ENCODE measurements at places on chromosomes 7 and 10. TPM values are rescaled to one million over a fixed set of nuclear protein-coding genes. Genes with fewer than 3 reads are reported as not detected.

Gene LBX1
- total RNA-seq: not detected

- DNase-seq: no peak
These were observed 42.1 kb downstream of the ST8SIA6 start for GRCh38 chr10:17412323-17412722.

DNA sequence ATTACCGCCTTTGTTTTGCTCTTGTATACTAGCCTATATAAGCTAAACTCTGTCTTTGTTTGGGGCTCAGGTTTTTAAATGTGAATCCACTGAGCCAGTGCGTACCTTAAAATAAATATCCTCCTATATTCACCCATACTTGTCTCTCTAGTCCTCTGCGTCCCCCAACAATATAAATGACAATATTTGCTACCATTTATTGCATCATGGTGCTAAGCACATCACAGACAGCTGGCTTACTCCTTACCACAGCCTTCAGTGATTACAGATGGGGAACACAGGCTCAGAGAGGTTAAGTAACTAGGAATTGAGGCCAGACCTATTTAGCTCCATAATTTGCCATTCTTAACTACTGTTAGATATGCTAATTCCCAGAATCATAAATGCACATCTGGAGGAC lies 3.4 kb upstream of the ADCK2 start:
- DNase-seq: no peak

GRCh38 chr7:35454575-35455385 lies 200.9 kb upstream of the TBX20 start:
- no peak for DNase-seq

DNA sequence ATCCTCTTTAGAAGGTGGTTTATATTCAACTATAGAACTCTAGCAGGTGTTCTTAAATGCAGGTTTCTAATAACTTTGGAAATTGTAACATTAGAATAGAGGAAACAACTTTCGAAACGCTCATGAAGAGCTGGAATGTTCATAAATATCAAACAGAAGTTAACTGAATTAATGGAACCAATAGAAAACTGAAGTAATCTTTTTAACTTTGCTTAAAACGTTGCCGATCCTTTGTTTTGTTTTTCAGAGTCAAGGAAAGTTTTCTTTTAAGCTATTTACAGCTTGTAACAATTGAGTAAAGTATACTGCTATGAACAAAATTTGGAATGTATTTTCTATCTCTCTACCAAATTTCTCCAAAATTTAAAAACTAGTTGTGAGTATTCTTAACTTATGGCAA lies 19.0 kb upstream of the CLDN3 start:
- no peak for DNase-seq
